ENCODE measurements at places on chromosomes 2 and 18.
A peak's percentile ranks its signal among the peaks of the same experiment; 100 is the strongest.

DNA sequence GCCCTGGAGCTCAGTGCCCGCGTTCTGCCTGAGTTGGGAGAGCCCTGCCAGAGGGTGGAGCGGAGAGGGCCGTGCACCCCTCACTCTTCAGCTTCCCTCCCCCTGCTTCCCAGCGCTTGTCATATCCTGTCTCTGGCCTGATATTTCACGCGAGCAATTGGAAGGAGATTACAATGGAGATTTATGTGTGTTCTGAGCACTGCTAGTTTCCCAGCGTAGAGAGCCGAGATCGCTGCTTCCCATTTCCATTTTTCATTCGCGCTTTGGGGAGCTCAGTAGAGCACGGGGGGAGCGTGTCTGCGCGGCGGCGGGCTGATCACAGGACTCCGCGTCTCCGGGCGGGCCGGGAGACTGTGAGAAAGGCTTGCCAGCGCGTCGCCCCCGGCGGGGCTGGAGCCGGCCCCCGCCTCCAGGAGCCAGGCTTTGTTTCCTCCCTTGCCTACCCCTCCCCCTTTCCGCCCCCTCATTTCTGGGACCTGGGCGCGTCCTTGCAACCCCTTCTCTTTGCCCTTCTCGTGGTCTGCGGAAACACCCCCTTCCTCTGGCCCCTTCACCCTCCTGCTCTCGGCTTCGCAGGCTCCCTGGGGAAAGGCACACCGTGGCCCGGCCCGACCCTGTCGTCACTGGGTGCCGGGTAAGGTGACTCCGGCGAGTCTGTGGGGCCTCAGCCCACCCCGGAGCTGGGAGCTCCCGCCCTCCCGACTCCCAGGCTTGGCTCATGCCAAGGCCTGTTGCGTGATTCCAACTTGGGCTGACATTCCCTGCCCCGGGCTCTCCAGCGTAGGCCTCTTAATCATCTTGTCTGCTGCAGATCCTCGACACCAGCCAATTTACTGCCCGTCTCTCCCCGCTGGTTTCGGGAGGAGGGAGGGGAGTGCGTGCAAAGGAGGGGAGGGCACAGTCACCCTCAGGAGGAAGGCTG is 5.8 kb downstream of the DLX2 start:
- DNase-seq = peak; percentile 82

DNA sequence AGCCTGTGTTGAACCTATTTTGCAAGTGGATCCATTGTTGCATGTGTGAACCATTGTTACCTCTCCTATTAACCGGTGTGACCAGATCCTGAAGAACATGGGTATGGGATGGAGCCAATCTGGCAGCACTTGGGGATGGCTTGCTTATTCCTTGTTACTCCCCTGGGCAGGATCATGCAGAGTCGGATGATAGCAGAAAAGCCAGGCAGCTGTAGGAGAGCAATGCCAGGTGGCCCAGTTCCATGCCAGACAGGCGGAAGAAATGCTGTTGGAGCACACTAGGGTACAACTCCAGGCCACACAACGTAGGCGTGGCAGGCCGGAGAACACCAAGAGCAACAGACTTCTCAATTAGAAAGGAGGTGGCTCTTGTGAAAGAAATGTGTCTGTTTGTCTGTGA is 16.3 kb upstream of the MYO1B start:
- no peak for DNase-seq

- DNase-seq = no peak
Observed at GRCh38 chr2:125713533-125713932, 942.4 kb upstream of the GYPC start.

GRCh38 chr2:39481611-39482010 is 44.5 kb upstream of the MAP4K3 start:
- DNase-seq = no peak

GRCh38 chr2:8197101-8197500 is 484.8 kb upstream of the ID2 start:
- DNase-seq = no peak

DNA sequence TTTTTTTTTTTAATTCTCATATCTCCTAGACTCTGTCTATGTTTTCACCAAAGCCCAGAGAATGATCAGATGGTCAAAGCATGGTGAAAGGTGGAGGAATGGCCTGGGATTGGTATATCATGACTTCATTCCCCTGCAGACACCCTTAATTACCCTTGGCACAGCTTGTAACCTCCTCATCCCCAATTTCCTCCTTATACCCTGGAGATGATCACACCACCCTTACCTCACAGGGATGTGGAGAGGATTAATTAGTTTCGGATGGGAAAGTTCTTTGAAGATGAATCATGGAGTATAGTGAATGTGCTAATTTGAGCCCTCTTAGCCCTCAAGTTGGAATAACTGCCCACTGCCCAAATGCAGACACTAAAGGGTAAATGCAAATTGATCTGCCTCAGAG is 138.0 kb upstream of the LYPD6 start:
- no peak for DNase-seq

GRCh38 chr2:130912471-130912870 is 75.8 kb downstream of the ARHGEF4 start:
- no peak for DNase-seq

DNA sequence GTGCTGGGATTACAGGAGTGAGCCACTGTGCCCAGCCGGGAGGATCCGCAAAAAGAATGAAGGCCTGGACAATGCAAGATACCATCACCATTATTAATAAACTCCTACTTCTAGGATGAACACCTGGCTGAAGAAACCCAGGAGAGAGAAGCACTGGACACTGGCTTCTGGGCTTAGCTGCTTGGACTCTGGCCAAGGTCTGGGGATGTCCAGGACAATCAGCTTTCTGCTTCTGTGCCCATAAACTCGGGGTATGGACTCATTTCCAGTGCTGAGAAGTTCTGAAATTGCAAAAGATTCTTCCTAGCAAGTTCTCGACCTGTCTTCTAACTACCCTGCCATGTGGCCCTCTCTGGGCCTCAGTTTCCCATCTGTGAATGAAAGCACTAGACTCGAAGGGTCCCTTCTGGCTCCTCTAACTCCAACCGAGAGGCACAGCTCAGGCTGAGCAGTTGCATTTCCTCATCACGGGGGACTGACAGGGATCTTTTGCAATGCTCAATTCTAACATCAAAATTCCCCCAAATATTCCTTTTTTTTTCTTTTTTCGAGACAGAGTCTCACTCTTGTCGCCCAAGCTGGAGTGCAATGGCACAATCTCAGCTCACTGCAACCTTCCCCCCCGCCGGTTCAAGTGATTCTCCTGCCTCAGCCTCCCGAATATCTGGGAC is 2.4 kb upstream of the SH2D6 start:
- DNase-seq = no peak

GRCh38 chr2:205245652-205246051 is 436.6 kb upstream of the NRP2 start:
- no peak for DNase-seq

DNA sequence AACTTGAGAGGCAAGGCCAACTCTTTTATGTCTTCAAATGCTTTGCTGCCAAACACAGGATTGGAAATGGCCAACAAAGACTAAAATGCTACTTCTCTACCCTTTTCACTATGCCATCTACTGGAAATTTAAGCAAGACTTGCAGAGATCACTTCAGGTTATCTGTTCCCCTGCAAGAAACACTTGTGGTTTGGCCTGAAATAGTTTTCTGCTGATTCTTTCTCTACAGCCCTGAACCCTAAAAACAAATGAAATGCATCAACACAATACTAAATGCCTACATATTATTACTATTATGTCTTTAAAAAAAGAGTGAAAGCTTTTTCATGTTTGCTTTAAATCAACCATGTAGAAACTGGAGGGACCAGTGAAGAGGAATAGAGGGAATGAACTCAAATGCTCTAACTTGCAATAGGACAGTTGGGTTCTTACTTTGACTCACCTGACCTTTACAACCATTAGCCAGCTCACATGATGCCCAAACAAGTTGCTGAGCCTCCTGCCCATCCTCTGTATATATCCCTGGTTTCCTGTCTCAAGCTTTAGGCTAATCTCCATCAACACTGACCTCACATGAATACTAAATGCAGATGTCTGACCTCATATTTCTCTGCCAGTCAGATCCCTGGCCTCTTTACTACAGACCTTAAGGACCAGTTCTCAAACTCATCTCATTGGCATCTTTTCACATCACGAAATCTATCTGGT is 17.5 kb upstream of the ADAM17 start:
- DNase-seq = no peak

GRCh38 chr2:239025951-239026461 is 178.1 kb downstream of the TWIST2 start:
- no peak for DNase-seq

GRCh38 chr2:84217456-84217855 is 241.6 kb downstream of the SUCLG1 start:
- DNase-seq = no peak

- DNase-seq = no peak
Observed at GRCh38 chr18:56851774-56852173, 200.6 kb downstream of the WDR7 start.

DNA sequence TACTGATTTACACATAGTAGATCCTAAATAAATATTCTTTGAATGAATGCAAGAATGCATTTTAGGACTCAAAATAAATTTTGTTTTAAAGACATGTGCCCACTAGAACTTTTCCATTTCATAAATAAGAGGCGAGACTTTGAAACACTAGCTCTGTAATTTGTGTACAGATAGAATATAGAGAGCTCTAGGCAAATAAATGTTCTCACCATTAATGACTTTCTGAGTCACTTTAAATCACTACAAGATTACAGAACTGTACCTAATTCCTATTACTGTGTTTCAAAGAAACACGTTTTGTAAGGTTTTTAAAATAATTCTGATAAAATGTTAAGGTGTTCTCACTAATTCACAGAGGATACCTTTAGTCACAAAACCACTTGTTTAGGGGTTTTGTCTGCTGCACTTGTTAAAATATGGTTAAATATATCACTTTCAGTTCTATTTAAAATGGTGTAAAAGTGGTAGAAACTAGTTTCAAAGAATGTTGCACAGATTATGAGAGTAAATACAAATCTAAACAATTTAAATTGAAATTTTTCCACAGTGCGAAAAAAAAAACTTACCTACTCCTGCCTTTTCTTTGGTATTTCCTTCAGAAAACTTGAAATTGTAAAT is 158.7 kb upstream of the ZC3H15 start:
- DNase-seq = no peak

- peak; percentile 64 for DNase-seq
Observed at GRCh38 chr18:37248281-37248680, 317.3 kb downstream of the CELF4 start.

GRCh38 chr2:99857867-99858444 is 284.4 kb downstream of the AFF3 start:
- no peak for DNase-seq

- no peak for DNase-seq
Observed at GRCh38 chr2:155080373-155080772, 381.9 kb downstream of the KCNJ3 start.

GRCh38 chr2:235347691-235348090 is 146.2 kb upstream of the AGAP1 start:
- DNase-seq = no peak

- peak; percentile 22 for DNase-seq
Observed at GRCh38 chr2:108911401-108911800, 77.6 kb downstream of the EDAR start.

DNA sequence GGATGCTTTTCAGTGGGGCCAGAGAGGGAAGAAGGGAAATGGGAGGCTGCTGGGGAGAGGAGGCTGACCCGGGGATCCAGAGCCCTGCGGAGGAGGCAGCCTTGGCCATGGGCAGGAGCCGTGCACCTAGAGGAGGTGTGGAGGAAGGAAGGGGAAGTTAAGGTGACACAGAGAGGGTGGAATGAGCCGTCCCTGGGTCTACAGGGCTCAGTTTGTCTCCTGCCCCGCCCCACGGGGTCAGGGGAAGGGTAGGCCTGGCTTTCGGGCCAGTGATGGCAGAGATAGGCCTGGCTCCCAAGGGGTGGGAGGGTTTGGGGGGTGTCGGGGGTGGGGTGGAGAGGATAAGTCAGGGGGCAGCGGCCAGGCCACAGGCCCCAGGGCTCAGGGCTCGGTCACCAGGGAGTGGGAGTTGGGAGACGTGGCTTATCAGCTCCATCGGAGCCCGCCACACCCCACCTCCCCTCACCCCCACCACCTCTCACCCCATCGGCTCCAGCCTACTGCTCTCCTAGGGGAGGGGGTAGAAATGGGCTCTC is 39.5 kb upstream of the NOTO start:
- DNase-seq = peak; percentile 36

DNA sequence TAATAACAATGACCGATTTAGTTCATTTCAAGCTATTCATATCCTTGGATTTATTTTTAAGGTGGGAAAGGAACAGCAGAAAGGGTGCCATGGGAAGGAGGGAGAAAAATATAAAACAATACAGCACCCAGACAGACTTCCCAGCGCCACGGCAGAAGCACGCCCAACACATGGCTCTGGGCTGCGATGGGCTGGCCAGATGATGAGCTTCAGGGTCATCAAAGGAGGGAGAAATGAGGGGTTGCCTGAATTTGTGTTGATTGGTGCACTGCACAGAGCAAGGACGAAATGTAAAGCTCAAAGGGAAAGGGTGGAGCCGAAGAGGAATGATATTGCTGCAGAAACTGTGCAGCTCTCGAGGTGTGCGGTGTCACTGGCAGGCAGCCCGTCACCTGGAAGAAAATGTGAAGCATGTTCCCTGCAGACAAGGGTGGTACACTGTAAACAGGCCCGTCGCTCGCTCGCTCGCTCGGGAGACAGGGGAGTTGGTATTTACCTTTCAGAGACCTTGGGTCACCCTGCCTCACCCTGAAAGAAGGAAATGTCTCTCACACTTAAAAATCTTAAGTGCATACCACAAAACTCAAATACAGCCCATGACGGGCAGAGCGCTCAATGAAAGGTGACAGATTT is 195.5 kb upstream of the CTAGE1 start:
- DNase-seq = no peak

GRCh38 chr2:237895544-237896506 is 36.4 kb downstream of the RAMP1 start:
- DNase-seq = peak; percentile 51

GRCh38 chr2:26317377-26318105 is 28.4 kb upstream of the SELENOI start:
- DNase-seq = no peak

DNA sequence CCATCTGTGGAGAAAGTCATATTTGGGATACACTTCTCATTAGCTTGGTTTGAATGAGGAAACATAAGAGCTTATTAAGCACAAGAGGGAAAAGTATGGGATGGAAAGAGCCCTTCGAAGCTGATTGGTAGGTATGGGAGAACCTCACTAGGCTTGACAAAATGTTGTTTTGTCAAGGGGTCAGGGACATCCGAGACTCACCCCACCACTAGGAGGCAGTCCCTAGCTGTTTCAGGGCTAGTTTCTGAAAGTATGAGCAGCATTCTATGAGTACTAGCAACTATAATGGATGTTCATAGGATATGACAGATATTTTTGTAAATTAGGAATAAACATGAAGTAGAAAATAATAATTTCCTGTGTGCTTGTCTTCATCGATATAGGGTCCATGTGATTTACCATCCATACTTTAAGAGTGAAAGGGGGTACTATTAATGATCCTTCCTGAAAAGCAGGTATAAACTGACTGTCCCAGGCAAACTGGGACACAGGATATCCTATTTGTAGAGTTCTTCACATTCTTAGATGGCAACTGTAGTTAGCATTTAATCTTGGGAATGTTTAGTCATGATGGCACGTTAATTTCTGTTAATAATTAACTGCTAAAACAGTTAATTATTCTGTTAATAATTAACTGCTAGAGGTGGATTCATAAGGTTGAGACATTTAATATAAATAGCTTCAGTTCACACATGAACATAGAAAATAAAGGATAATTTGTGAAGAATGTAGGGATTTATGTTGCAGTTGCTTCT is 28.4 kb downstream of the OTX1 start:
- DNase-seq = peak; percentile 66

GRCh38 chr2:75676464-75676863 is 29.9 kb downstream of the MRPL19 start:
- DNase-seq = no peak
